Stimulated activated CD4-positive, alpha-beta T cell treated with anti-CD3 and anti-CD28 coated beads, TNF-alpha, amount 100 ng/mL, for 48 hours (primary cell): ENCODE measurements at places on chromosomes 2 and 18.

GRCh38 chr2:22756276-22757043 is 628.5 kb upstream of the KLHL29 start:
- DNase-seq: no peak

DNA sequence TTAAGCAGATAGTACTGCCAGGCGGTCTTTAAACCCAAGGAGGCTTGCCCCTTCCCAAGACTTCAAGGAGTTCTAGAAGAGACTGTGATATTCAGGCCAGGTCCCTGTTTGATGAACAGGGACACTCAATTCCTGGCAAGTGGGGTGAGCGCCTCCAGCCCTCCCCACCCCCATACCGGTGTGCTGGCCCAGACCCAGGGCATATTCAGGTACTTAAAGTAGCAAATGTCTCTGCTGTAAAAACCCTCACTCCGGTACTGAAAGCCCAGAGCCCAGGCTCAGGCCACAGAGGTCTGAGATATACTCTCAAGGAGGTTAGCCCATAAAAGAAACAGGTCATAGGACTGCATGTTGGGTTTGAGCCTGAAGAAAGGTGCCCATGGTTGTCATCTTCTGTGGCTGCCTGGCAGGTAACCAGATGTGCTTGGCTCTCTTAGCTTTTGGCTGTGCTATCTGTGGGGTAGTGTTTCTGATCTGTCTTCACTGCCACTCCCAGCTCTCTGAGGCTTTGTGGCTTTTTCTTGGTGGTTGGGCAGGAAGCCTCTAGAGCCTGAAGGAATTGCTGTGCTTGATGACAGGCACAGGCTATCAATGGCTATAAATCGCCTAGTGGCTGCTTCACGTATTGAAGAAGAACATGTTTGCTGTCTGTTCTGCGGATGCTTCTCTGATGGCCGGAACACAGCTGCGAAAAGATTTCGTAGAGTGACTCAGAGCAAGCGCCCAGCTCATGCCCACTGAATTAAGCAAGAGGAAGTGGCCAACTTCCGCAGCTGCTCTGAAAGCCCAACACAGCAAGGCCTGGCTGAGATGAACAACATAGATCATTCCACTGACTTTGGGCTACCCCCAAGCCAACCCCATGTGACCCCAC is 63.3 kb upstream of the ALPP start:
- peak; percentile 56 for DNase-seq

DNA sequence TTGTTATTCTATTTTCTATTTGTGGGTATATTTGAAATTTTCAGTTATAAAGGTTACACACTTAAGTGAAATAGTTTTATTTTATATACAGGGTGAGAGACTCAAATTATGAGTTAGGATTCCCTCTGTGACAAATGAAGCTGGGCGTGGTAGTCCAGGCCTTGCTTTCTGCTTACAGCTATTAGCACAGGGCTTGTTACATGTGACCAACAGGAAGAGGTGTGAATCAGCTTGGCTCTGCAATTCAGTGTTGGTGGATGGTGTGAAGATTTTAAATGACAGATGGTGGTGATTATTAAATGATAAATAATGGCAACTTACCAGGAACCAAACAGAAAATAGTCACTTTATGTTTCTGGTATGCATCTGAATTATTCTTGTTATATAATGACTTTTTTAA is 64.4 kb upstream of the NOSTRIN start:
- DNase-seq: no peak

- DNase-seq: no peak
Observed at GRCh38 chr2:130754811-130755210, 529 bp upstream of the AMER3 start.
